ENCODE measurements at places on chromosomes 12 and 14. TPM values are rescaled to one million over a fixed set of nuclear protein-coding genes. Genes with fewer than 3 reads are reported as not detected.
A peak's percentile ranks its signal among the peaks of the same experiment; 100 is the strongest.

TRHDE gene
- 25.4 TPM for polyA plus RNA-seq

KLRF1 gene
- polyA plus RNA-seq, result not detected

ETNK1 gene
- polyA plus RNA-seq, result 12.8 TPM

- no peaks in the 10 kb centered on the region for H3K36me3 ChIP-seq
Measured at GRCh38 chr12:30138483-30138882, 354.7 kb upstream of the TMTC1 start.

CPNE6 gene
- not detected for polyA plus RNA-seq

GRCh38 chr12:70982286-70982685, 61.7 kb upstream of the PTPRR start:
- H3K4me3 ChIP-seq, result no peak overlapping the region
- no peaks in the 10 kb centered on the region for H3K36me3 ChIP-seq
- no peaks in the 10 kb centered on the region for H3K27me3 ChIP-seq
- H3K27ac ChIP-seq, result no peak overlapping the region
- DNase-seq, result peak; percentile 38
- H3K4me1 ChIP-seq, result no peaks in the 10 kb centered on the region

GRIP1 gene
- 0.17 TPM for polyA plus RNA-seq

KRT78 gene
- polyA plus RNA-seq, result not detected

DNA sequence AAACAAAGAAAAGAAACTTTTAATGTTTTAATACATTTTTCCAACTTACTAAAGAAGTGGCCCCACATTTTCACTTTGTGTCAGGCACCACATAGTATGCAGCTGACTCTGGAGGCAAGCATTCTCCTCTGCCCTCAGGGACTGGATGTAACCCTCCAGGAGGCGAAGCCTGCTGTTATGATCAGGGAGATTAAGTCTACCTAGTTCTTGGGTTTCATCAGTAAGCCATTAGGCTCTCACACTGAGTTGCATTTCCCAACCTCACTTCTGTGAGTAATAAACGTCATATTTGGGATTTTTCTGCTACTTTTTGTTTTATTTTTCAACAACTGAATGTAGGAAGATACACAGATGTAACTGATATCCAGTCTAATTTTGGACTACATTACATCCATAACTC, 101.2 kb upstream of the LRFN5 start:
- no peaks in the 10 kb centered on the region for H3K27me3 ChIP-seq
- no peaks in the 10 kb centered on the region for H3K36me3 ChIP-seq
- no peaks in the 10 kb centered on the region for H3K4me1 ChIP-seq
- no peak overlapping the region for H3K4me3 ChIP-seq
- DNase-seq, result no peak

DNA sequence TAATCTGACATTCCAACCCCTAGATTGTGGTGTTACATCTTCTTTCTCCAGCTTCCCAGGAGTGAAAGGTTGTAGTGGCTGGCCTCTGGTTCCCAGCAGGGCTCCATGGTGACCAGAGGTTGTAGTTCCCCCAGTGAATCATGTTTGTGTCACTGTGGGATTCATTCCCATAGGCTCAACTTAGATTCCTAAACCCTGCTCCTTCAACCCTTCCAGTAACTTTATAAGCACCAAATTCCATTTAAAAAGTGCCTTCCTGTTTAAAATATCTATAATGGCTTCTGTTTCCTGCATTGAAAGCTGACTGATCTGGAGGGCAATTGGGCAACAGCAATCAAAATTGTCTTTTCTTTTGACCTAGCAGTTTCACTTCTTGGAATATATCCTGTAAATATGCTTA, 40.5 kb upstream of the TBC1D15 start:
- no peaks in the 10 kb centered on the region for H3K36me3 ChIP-seq
- peaks cover 4% of the 10 kb centered on the region for H3K4me1 ChIP-seq

DNA sequence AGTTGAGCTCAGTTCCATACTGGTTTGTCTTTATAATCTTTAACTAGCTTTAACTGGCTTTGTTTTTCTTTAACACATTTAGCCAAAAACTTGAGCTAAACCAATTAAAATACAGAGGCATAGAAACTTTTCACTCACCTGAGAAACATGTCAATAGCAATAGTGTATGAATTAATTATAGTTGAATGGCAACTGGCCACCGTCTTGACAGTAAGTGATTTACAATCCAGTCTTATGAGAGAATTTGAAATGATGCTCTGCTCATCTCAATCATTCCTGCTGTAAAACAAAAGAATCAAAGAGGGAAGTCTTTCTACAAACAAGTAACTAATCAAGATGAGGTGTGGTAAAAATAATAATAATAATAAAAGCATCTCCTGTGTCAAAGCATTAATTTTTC, 86.6 kb upstream of the AMIGO2 start:
- H3K27me3 ChIP-seq, result no peaks in the 10 kb centered on the region
- H3K27ac ChIP-seq, result no peak overlapping the region
- DNase-seq, result no peak
- no peak overlapping the region for H3K4me3 ChIP-seq
- peaks cover 5% of the 10 kb centered on the region for H3K4me1 ChIP-seq
- H3K36me3 ChIP-seq, result no peaks in the 10 kb centered on the region

DNA sequence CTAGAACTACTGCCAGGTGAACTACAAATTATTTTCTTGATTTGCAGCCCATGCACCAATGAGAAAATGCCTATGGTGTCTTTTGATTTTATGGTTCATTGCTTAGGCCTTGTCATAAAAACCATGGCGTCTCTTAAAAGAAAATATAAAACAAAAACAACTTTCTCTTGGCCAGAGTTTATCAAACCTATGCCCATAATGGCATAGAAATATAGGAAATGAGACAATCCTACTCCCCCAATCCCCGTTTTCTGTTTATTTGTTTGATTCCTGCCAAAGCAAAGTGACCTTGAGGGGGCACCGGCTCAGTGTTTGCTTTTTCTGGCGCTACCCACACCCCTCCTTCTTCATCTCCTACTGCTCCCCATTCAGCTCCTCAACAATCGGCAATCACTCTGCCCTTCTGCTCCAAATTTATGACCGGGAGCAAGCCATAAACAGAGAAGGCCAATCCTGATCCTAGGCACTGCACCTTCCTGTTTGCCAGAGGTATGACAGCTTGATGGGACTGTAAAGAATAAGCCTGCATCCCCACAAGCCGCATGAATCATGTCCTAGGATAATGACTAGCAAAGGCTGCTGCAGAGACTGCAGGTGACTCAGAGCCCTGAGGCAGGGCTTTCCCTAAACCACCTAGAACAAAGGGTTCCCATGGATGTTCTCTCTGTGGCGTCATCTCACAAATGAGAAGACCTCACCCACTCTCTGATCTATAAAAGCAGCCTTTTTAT, 874.9 kb downstream of the NRXN3 start:
- H3K36me3 ChIP-seq, result no peaks in the 10 kb centered on the region
- H3K27me3 ChIP-seq, result peaks cover 10% of the 10 kb centered on the region
- peak; percentile 88 for DNase-seq
- H3K4me1 ChIP-seq, result no peaks in the 10 kb centered on the region

SLC7A7 gene
- polyA plus RNA-seq, result 1.4 TPM

GAS2L3 gene
- polyA plus RNA-seq, result 4.7 TPM

GRCh38 chr14:92994942-92995341, 72.0 kb downstream of the CHGA start:
- H3K36me3 ChIP-seq, result no peaks in the 10 kb centered on the region
- H3K4me1 ChIP-seq, result no peaks in the 10 kb centered on the region
- no peak overlapping the region for H3K4me3 ChIP-seq
- H3K27me3 ChIP-seq, result no peaks in the 10 kb centered on the region
- DNase-seq, result no peak

GRCh38 chr12:21483531-21483930, 17.9 kb downstream of the RECQL start:
- DNase-seq, result no peak
- H3K4me3 ChIP-seq, result no peak overlapping the region
- peaks cover 24% of the 10 kb centered on the region for H3K36me3 ChIP-seq
- H3K27ac ChIP-seq, result no peak overlapping the region

DNA sequence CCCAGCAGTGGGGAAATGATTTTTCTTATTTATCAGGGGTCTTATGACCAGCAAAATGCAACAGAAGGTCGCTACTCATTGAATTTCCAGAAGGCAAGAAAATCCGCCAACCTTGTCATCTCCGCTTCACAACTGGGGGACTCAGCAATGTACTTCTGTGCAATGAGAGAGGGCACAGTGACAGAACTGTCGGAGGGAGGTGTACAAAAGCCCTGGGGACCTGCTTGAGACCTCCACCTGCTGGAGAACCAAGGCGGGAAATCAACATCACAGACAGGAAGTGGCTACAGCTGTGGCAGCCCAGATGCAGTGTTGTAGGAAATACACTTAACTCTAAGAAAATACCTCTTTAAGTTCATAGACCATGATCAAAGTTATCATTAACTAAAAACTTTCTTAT, 250.9 kb upstream of the OR4E1 start:
- H3K27ac ChIP-seq, result no peak overlapping the region
- no peaks in the 10 kb centered on the region for H3K36me3 ChIP-seq
- no peak overlapping the region for H3K4me3 ChIP-seq

LYZ gene
- polyA plus RNA-seq, result not detected

DNA sequence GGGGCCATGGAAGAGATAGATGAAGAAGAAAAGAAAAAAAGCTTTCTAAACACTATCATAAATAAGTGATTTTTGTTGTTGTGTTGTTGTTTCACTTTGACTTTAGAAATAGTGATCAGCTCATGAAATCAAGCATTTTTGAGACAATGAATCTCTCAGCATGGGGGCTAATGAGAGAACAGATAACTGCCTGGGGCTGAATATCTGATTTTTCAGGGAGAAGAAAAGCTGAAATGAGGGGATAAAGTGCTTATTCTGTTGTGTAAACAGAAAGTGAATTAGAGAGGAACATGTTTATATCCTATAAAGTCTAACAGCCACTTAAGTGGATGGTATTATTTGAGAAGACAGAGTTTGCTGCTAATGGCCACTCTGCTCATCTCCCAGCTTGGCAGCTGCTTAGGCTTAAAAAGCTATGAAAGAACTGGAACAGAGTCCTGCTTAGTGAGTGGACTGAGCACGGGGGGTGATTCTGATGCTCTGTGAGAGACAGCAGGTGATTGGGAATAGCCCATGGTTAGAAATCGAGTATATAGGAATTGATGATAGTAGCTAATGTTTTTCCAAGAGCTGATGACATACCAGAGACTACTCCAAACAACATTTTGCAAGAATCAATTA, 646.1 kb upstream of the TMEM132C start:
- H3K4me1 ChIP-seq, result no peaks in the 10 kb centered on the region
- no peak overlapping the region for H3K4me3 ChIP-seq
- no peaks in the 10 kb centered on the region for H3K27me3 ChIP-seq
- H3K36me3 ChIP-seq, result no peaks in the 10 kb centered on the region
- H3K27ac ChIP-seq, result no peak overlapping the region
- DNase-seq, result no peak

STXBP6 gene
- 14.2 TPM for polyA plus RNA-seq

NAV3 gene
- polyA plus RNA-seq, result 25.5 TPM

DNA sequence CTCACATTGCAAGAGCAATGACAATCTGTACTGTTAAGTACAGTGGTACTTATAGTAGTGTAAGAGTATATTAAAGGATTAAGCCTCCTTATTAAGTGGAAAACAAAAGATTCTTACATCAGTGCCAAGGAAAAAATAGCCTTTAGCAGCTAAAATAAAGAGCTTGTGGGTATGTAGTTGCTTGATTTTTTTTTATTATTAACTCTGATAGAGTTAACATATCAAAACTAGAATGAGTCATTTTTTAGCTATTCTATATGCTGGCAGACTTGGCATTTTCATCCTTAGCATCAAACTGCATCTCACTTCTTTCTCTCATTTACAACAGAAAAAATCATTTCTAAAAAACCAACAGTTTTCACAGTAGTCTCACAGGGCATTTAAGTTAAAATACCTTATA, 86.5 kb downstream of the ATP2B1 start:
- no peak overlapping the region for H3K4me3 ChIP-seq
- no peaks in the 10 kb centered on the region for H3K4me1 ChIP-seq
- DNase-seq, result peak; percentile 11
- H3K36me3 ChIP-seq, result peaks cover 9% of the 10 kb centered on the region

- H3K4me3 ChIP-seq, result no peak overlapping the region
- H3K27ac ChIP-seq, result no peak overlapping the region
- no peak for DNase-seq
- H3K36me3 ChIP-seq, result peaks cover 2% of the 10 kb centered on the region
Measured at GRCh38 chr14:74538411-74539391, 45.1 kb downstream of the ISCA2 start.

GRCh38 chr12:126883697-126884096, 1383.3 kb upstream of the TMEM132C start:
- H3K36me3 ChIP-seq, result no peaks in the 10 kb centered on the region
- H3K4me1 ChIP-seq, result no peaks in the 10 kb centered on the region
- H3K27ac ChIP-seq, result no peak overlapping the region
- DNase-seq, result no peak
- H3K4me3 ChIP-seq, result no peak overlapping the region
- no peaks in the 10 kb centered on the region for H3K27me3 ChIP-seq

PIANP gene
- 6.8 TPM for polyA plus RNA-seq

KERA gene
- not detected for polyA plus RNA-seq

DNA sequence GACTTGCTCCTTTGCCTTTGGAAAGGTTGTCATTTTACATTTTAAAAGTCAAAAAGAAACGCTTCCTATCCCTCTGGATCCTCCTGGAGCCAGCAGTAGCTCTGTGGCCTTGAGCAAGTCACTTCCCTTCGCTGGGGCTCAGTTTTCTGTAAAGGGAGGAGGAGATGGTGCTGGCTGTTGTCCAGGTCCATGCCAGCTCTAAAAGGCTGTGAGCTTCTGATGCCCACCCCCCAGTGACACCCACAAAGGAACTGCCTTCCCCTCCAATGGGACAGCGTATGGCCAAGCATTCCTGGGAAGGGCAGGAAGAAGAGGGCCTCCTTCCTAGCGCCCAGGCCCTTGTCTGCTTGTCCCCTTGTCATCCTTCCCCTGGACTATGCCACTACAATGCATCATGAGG, 81.5 kb downstream of the NTF3 start:
- no peak for DNase-seq
- no peaks in the 10 kb centered on the region for H3K4me1 ChIP-seq

LBHD2 gene
- polyA plus RNA-seq, result not detected

- no peaks in the 10 kb centered on the region for H3K27me3 ChIP-seq
- H3K4me3 ChIP-seq, result peak overlapping the region; percentile 72
- peaks cover 4% of the 10 kb centered on the region for H3K4me1 ChIP-seq
- H3K27ac ChIP-seq, result no peak overlapping the region
- no peaks in the 10 kb centered on the region for H3K36me3 ChIP-seq
- DNase-seq, result no peak
Measured at GRCh38 chr12:15787778-15788177, 1.4 kb downstream of the EPS8 start.

DNA sequence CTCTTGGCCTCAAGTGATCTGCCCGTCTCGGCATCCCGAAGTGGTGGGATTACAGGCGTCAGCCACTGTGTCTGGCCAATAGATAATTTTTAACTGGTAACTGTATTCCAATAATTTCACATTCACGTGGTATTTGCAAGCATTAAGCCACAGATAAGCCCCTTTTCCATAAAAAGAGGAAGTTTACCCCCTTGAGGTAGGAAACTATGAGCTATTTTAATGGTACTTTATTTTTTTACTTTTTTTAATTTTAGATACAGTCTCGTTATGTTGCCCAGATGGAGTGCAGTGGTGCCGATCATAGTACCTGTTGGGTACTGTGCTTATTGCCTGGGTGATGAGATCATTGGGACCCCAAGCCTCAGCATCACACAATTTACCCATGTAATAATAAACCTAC, 42.9 kb upstream of the AP4S1 start:
- DNase-seq, result no peak
- no peak overlapping the region for H3K4me3 ChIP-seq
- H3K27ac ChIP-seq, result no peak overlapping the region
- H3K27me3 ChIP-seq, result no peaks in the 10 kb centered on the region

All from IMR-90 (cell line).